Activated CD8-positive, alpha-beta memory T cell treated with anti-CD3 and anti-CD28 coated beads, Interleukin-2, amount 10 ng/mL, durations not matched to agents 7 days and 5 days (primary cell): ENCODE measurements at places on chromosomes 3 and 15. TPM values are rescaled to one million over a fixed set of nuclear protein-coding genes. Genes with fewer than 3 reads are reported as not detected.

GRCh38 chr15:73081321-73081958 lies 29.2 kb downstream of the NEO1 start:
- no peak for DNase-seq

GRCh38 chr15:98759277-98759676 lies 110.9 kb downstream of the IGF1R start:
- DNase-seq: no peak

GRCh38 chr3:48674505-48674904 lies 11.2 kb downstream of the NCKIPSD start:
- DNase-seq: no peak

GRCh38 chr15:50320504-50320903 lies 34.5 kb downstream of the GABPB1 start:
- DNase-seq: no peak

DNA sequence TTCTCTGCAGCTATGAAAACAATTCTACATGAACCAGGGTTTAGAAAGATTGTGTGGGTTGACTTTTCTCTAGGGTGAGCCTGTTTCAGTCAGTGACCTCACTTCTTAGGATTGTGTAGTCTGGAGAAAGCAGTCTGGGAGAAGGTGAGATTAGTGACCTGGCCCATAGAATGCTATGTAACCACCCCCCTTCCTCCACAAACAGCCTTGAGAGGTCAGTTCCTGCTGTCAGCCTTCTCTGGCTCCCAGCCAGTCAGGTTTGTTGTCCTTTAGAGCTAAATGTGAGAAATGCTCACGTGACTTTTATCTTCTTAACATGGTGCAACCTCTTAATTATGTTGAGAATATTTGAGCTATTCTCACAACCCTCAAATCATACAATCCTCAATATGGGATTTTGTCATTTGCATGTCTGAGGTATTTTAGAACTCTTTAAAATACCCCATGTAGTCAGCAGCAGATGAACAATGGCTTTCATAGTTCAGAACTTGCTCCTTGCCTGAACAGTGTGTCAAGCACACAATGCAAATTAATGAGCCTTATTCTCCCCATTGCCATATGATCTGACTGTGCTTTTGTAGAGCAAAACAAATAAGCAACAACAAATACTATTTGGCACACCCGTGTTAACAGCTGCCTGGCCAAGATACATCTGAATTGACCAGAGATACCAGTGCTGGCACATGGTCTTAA lies 311.6 kb downstream of the CNTN6 start:
- DNase-seq: no peak

DNA sequence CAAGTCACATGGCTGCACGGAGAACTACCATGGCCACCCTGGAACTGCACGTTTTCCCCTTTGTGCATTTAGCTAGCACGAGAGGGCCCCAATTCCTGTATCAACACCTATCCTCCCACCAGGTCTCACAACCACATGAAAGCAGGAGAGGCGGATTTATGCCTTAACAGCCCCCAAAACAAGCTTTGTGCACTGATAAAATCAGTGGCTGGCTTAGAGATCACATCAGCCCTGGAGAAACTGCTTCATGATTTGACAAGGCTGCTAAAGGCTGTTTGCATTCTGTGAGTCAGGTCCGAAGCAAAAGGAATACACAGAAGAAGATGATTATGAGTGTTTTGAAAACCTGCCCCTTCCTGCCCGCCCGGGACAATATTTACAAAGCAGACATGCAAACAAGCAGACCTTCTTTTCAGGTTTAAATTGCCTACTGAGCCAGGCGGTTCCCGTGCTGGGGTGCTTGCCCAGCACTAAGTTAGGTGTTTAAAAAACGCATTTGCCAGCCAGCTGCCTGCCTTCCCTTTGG lies 25.9 kb downstream of the CEMIP start:
- DNase-seq: no peak

DNA sequence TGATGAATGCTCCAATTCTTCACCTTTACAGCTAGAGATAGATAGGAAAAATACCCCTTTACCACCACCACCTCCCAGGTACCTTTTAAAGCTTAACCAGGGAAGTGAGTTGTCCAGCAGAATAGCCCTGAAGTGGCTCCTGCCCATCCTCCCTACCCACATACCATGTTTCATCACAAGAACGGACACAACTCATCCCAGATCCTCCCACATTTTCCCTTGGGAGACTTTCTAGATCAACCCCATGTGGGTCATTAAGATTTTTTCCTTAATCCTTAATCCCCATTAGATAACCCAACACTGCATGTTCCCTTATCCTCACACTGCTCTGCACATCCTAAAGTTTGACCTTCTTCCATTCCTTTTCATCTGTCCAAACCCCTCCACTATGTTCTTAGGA lies 69.3 kb downstream of the CHST2 start:
- DNase-seq: no peak

- no peak for DNase-seq
Measured at GRCh38 chr15:29593111-29593510, 229.2 kb downstream of the TJP1 start.

GRCh38 chr15:69532856-69533255 lies 80.2 kb downstream of the RPLP1 start:
- no peak for DNase-seq

Gene GP5
- 0.53 TPM for total RNA-seq

Gene CYP8B1
- total RNA-seq: not detected

Gene DUOXA1
- not detected for total RNA-seq

Gene ARHGAP11A
- 139 TPM for total RNA-seq

Gene BCL2A1
- total RNA-seq: 13.8 TPM

Gene SLC22A13
- total RNA-seq: 1.1 TPM

Gene MST1
- 7.3 TPM for total RNA-seq
